ENCODE measurements at places on chromosomes 2 and 18.

GRCh38 chr2:9378433-9379390, 44.6 kb downstream of the ITGB1BP1 start:
- DNase-seq: peak; percentile 93

DNA sequence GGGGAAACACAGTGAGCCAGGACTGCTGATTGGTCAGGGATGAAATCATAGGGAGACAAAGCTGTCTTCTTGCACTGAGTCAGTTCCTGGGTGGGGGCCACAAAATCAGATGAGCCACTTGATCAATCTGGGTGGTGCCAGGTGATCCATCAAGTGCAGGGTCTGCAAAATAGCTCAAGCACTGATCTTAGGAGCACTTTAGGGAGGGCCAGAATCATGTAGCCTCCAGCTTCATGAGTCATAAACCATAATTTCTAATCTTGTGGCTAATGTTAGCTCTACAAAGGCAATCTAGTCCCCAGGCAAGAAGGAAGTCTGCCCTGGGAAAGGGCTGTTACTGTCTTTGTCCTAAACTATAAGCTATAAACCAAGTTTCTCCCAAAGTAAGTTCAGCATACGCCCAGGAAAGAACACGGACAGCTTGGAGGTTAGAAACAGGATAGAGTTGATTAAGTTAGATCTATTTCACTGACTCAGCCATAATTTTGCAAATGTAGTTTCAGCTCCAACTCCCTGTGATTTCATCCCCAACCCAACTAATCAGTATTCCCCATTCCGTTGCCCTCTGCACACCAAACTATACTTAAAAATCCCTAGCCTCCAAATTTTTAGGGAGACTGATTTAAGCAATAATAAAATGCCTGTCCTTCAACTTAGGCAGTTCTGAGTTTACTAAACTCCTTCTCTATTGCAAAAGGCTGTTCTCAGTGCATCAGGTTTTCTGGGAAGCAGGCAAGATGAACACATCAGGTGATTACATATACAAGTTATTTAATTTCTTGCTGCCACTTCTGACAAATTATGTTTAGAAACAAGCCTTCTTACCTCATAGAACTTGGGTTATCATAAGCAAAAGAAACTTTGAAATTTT, 226.9 kb upstream of the SPOPL start:
- no peak for DNase-seq

GRCh38 chr2:147051248-147051647, 793.6 kb upstream of the ACVR2A start:
- no peak for DNase-seq

- DNase-seq: no peak
Measured at GRCh38 chr2:121911036-121911435, 155.6 kb downstream of the TSN start.

DNA sequence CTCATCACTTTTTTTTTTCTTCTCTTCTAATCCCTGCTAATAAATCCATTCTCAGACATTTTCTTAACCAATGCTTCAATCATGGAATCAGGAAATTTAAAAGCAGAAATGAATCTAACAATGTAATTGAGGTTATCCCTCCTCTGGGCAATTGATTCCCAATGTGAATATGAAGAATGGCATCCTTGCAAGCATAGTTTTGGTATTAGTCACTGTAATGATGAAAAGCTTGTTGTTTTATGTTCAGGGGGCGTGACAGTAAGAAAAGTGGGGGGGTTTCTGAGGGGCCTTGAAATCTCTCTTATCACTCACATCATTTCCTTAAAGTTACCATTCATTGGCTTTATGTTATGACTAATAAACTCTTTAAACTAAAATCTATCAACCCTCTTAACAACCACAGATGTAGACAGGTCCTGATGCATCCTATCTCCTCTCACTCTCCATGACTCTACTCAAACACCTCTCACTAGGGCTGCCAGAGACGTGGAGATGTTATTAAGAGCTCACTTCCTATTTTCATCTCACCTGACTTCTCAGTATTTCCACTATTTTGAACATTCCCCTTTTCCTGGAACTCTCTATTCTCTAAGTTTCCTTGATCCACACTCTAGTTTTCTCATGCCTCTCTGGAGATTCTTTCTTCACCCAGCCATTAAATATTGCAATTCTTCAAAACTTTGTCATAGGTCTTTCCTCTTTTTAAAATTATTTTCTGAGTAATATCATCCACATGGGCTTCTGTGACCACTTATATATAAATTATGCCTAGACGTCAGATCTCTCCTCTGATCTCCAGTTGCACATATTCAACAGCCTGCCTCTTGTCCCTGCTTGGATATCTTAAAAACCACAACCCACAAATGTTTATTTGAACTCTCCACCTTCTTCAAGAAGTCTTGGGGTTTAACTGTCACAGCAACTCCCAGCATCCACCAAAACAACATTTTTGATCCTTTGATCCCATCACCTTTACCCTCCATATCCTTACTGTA, 332.9 kb downstream of the CDH2 start:
- no peak for DNase-seq

DNA sequence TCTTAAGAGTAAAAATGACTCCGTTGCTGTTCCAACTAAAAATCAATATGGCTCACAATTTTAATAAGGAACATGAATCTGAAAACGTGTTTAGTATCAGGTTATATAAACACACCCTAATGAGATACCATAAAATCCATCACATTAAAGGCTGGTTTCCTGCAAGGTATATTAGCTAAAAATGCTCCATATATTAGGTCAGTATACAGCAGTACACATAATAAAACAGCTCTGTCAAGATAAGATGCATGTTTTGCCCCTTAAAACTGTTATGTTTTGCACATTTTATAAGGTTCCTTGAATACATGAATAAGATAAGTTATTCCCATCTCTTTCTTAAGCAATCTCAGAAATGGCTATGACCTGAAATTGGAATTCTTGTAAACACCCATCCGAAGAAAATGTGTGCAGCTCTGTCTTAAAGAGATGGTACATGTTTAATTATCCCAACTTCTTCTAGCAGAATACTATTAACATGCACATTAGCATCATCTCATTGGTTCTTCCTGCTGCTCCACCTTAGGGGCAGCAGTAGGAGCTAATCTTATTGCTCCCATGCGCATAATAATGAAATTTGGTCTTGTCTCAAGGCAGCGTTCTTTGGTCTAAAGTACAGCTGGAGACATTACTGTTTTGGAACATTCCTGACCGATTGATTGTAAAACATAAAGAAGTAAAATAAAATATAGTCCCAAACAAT, 836.1 kb upstream of the FANCL start:
- DNase-seq: no peak

DNA sequence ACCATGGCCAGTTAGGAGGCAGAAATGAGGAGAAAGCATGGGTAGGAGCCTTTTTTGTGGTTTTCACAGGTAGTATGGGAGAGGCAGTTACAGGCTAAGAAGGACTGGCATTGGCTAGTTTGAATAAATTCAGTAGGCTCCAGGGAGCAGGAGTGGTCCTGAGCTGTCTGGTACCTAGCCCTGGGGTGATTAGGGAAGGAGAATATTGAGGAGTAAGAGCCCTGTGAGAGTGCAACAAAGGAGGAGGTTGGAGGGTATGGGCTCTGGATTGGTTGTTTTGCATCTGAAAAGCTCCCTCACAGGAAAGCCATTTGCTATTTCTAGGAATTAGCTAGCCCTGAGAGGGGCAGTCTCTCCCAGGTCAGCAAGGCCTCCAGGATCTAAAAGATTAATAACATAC, 13.3 kb upstream of the TCF7L1 start:
- DNase-seq: no peak

GRCh38 chr2:9885036-9885684, 41.9 kb downstream of the TAF1B start:
- DNase-seq: no peak
